Activated CD4-positive, alpha-beta T cell treated with anti-CD3 and anti-CD28 coated beads for 1 hour (primary cell): ENCODE measurements at places on chromosomes 1 and 21.

GRCh38 chr1:169364948-169365347 lies 2.6 kb downstream of the NME7 start:
- DNase-seq = no peak

GRCh38 chr1:72601035-72601674 lies 318.8 kb upstream of the NEGR1 start:
- DNase-seq = no peak

GRCh38 chr1:6891781-6892579 lies 106.7 kb downstream of the CAMTA1 start:
- DNase-seq = no peak

DNA sequence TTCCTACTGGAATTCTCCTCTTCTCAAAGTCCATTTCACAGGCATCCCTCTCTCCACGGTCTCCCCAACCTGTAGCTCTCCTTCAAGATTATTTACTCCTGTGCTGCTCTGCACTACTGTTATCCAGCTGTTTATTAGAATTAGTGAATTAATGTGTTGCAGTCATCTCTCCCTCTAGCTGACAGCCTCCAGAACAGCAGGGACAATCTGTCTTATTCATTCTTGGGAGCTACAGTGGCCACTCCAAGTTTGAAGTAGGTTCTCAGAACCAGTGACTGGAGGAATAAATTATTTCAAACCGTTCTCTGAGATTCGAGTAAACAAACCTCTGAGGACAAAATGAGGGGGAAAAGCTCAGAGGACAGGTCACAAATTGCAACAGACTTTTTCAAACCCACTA lies 330.9 kb downstream of the RRAGC start:
- DNase-seq = no peak

- DNase-seq = no peak
Observed at GRCh38 chr1:47238935-47239592, 7.0 kb upstream of the TAL1 start.

DNA sequence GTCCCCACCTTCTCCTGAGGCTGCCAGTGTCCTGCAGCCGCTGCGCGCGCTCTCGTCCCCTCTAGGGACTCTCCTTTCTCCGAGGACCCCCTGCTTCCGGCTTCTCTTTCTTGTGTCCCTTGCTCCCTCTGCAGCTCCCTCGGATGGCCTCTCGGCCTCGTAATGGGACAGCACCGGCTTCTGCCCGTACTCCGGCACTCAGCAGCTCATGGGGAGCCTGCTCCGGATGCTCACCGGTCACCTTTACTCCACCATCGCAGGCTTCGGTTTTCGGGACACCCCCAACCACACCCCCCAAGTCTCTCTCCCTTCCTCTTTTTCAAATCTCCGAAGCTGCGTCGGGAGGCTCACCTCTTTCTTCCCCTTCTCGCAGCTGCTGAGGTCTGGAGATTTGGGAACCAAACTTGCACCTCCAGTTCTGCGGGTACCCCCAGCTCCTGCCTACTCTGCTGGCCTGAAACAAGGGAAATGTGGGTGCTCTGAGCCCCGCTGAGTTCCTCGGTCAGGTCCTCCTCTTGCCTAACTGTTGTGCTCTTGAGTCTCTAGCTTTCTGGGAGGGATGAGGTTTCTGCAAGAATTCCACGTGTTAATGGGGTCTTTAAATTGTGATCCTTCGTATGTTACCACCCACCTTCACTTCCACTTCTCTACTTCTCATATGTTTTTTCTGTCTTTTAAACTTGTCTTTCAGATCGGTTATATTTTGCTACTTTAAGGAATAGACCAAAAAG lies 930 bp downstream of the CDC14A start:
- DNase-seq = no peak
